Ovary (tissue), 10 donors: ENCODE measurements at places on chromosomes 1 and 21. TPM values are rescaled to one million over a fixed set of nuclear protein-coding genes. Genes with fewer than 3 reads are reported as not detected.

DNA sequence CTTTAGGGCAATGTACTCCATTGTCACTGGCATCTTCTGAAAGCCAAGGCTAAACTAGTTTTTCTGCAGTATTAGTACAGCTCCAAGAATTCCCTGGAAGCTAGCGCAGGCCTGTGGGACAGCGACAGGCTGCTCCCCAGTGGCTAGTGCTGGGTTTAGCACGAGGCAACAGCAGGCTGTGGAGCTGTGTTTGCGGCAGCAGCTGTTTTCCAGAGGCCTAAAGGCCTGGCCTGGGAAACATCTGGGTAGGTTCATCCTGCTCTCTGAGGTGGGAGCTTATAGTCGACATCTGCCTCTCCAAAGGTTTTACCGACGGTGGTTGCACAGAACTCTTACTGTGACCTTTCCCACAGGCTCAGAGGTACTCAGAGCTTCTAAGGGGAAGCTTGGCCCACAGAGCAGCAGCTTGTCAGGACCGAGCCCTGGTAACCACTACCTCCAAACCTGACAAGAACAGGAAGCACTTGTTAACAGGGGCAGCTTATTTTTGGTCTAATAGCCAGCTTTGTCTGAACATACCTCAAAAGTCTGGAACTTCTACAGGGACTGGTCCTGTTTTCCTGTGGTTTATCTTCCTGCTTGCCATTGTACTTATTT lies 17.2 kb downstream of the CC2D1B start:
- no peak for DNase-seq

Gene CHIA
- not detected for total RNA-seq

DNA sequence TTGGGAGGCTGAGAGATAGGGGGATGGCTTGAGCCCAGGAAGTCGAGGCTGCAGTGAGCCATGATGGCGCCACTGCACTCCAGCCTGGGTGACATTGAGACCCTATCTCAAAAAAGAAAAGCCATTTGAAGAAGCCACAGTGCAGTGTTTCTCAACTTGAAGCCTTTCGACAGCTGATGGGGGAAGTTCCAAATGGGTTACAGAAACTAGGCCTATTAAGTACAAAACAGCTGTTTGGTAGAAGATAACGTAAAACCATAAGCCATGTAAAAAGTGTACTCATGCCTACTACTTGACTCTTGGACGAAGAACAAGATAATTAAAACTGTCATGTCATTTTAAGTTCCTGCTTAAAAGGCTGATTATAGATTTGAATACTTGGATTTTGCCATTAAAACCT lies 16.6 kb downstream of the COPA start:
- DNase-seq: no peak

DNA sequence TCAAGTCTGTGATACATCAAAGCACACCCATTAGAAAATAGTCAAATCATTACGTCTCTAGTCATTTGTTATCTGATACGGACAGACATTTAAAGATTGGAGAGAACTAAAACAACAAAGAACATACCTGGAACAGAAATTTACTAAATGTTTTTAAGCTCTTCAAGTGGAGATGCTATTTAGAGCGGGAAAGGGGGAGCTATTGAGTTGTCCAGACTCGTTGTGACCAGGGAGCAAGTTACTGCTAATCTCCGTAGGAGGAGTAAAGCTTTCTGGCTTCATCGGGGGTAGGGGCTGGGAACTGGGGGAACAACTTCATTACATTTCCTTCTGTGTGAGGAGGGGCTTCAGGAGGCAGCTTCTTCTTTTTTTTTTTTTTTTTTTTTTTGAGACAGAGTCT lies 129.7 kb downstream of the RNF220 start:
- DNase-seq: no peak

Gene LCK
- 1.3 TPM for total RNA-seq

Gene ACKR1
- 38.6 TPM for total RNA-seq

- DNase-seq: no peak
Measured at GRCh38 chr1:10602936-10603335, 128.2 kb downstream of the PEX14 start.

- DNase-seq: no peak
Measured at GRCh38 chr1:45568421-45568820, 15.4 kb upstream of the NASP start.

- no peak for DNase-seq
Measured at GRCh38 chr1:84264961-84265360, 36.5 kb upstream of the SAMD13 start.

DNA sequence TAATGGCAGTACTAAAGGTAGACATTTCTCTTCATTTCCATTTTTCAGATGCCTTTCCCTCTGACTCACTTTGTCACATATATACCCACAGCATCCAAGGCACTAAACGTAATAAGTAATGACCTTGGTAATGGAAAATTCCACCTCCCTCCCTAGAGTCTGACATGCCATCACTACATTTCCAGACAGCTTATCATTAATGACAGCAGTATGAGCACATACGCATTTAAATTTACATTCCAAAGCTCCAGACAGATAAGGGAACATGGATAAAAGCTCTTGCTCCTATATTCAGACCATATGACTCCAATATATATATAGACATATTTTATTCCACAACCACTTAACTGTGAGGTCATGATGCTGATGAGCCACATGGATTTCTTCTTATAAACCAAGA lies 191.7 kb upstream of the GORAB start:
- DNase-seq: no peak

Gene ETV3
- total RNA-seq: 15.0 TPM
